ENCODE measurements at places on chromosomes 5 and 9.

GRCh38 chr9:73294336-73294735 is 142.7 kb downstream of the ANXA1 start:
- no peak for DNase-seq

DNA sequence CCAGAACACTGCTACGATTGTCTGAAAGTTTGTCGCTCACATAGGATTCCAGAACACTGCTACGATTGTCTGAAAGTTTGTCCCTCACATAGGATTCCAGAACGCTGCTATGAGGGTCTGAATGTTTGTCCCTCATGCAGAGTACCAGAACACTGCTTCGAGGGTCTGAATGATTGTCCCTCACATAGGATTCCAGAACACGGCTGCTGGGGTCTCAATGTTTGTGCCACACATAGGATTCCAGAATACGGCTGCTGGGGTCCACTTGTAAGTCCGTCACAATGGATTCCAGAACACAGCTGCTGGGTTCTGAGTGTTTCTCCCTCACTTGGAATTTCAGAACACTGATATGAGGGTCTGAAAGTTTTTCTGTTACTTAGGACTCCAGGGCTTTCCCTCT is 203.3 kb downstream of the FOXD4L6 start:
- DNase-seq: no peak

DNA sequence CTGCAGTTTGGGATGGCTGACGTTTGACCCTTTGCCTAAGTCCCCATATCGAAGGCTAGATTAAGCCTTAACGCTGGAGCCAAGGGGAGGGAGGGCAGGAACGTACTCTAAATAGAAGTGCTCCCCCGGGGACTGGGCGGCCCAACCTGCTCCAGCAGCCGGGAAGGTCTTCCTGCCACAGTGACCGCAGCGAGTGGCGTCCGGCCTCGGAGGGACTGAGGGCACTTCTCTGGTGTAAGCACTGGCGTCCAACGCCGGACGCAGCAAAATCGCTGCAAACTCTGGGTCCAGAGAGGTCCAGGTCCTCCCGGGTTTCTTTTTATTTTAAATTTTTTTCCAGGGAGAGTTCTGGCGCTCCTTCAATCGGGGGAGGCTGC is 505 bp upstream of the ACER2 start:
- no peak for DNase-seq

DNA sequence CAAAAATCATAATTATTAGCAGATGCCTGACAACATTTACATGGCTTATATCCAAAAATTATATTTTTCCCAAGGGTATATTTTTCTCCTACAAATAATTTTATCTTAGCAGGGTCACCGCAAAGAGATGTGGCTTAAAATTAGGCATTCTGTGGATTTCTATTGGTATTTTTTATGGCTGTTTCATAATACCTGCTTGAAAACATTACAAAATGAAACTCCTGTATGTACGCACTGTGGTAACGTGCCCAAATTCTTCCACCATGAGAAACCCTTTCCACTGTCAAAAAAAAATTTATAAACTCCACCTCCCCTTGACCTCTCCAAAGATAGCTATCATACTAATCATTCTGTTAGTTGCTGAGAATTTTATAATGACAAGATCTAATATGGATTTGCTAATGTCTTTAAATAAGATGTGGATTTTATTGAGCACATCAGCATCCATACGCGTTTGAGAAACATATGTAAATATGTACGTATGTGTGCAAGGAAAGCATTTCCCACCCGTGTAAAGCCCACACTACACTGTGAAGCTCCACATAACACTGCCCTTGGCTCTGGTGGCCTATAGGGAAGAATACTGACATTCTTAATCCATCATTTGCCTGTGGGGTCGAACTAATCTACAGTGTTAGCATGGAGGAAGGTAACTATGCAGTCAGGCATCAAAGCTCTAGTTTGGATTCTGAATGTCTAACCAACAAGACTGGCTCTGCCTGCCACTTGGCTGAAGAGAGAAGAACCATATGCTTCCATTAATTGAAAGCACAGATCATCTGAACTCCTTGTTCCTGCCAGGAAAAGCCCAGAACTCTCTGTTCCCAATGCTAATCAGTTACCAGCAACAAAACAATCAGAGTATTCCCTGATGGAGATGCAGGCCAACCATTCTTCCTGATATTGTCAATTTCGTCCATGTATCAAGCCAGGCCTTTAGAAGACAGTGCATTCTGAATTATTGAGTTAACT is 244.7 kb downstream of the SPOCK1 start:
- DNase-seq: no peak

DNA sequence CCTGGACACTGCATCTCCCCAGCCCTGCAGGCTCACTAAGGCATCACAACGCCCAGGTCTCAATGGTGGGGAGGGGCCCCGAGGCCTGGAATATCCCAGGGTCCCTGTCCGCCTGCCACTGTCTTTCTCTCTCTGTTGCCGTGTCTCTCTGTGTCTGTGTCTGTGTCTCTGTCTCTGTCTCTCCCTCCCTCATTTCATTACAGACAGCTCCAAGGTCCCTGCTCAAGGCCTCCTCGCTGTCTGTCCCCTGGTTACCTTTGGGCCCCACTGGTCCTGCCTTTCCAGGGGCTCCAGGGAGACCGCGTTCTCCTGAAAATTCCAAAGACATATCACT is 3.2 kb downstream of the FCN1 start:
- DNase-seq: no peak

DNA sequence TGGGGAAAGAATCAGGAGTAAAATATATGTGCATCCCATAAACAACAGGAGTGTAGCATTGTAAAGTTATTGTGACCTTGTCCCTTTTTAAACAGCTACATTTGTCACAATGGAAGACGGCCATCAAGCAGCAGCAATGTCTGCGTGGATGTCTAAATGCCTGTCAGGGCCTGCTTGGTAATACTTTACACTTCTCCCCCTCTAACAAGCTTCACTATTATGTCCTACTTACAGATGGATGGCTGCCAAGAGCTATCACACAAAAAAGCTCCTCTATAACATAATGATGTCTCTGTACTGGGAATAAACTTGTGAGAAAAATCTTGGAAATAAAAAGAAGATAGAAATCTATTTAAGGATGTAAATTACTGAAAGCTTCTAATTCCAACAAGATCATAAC is 213.0 kb downstream of the FBXL17 start:
- no peak for DNase-seq

- no peak for DNase-seq
Observed at GRCh38 chr5:1552521-1553255, 28.9 kb upstream of the LPCAT1 start.

DNA sequence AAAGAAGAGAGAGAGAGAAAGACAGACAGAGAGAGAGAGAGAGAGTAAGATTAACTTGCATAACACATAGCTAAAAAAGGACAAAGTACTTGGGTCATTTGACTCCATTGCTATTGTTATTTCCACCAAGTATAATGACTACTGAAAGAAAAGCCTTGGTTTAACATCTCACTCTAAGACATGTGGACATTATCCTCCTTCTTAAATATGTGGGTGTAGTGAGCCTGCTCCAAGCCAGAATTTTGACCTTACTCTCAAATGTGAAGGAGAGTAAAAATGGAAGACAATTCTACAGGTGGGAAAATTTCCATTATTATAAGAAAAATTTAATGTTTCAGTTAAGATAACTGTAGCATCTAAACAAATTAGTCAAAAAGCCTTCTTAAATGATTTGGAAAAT is 8.5 kb upstream of the MARCOL start:
- no peak for DNase-seq

All from kidney glomerular epithelial cell (primary cell).